ENCODE measurements at places on chromosomes 16 and 17.

- DNase-seq = no peak
Measured at GRCh38 chr16:88649195-88649923, 1.5 kb downstream of the CYBA start.

- no peak for DNase-seq
Measured at GRCh38 chr17:66898536-66898935, 63.6 kb downstream of the CACNG5 start.

DNA sequence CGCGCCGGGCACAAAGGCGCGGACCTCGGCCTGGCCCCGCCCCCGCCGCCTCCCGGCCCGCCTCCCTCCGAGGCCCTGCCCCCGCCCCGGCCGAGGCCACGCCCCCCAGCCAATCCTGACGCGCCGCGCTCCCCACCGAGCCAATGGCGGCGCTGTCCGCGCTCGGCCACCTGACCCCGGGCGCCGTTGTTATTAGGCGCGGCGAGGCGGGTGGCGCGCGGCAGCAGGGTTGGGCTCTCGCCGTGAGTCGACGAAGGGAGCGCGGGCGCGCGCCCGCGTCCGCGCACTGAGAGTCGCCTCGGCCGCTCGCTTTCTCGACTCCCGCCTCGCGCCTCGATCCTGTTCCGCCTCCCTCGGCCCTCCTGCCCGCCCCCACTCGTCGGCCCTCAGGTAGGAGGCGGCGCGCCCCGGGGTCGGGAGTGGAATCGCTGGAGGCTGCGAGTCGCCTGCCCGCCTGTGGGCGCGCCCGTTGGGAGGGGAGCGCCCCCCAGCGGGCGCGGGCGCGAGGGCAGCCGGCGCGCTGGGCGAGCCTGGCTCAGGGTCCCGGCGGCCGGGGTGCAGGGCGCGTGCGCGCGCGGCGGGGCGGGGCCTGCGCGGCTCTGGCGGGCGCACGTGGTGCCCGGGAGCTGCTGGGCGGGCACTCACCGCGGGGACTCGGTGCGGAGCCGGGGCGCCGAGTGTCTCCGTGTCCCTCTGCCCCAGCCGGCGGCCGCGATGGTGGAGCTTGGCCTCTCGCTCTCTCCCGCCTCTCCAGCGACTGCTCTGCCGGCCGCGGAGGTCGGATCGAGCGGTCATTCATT, 405 bp upstream of the CBLN1 start:
- DNase-seq = peak; percentile 97

DNA sequence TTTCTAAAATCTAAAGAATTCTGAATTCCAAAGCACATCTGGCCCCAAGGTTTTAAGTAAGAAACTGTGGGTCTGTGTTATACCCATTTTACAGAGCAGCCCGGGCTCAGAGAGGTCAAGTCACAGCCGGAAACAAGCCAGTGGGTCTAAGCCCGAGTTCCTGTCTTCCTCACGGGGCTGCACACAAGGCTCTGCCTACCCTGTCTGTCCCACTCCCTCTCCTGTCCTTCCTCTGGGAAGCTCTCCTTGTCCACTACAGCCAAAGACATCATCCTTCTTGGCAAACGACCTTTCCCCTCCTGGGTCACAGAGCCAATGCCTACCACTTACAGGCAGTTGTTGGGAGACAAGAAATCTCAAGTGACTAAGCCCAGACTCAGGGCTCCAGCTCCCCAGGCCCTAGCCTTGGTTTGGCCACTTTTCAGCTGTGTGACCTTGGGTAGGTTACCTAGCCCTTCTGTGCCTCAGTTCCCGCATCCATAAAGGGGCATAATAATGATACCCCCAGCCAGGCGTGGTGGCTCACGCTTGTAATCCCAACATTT, 55.6 kb upstream of the MAP3K14 start:
- no peak for DNase-seq

- no peak for DNase-seq
Measured at GRCh38 chr16:85036236-85037049, 8.8 kb downstream of the KIAA0513 start.

DNA sequence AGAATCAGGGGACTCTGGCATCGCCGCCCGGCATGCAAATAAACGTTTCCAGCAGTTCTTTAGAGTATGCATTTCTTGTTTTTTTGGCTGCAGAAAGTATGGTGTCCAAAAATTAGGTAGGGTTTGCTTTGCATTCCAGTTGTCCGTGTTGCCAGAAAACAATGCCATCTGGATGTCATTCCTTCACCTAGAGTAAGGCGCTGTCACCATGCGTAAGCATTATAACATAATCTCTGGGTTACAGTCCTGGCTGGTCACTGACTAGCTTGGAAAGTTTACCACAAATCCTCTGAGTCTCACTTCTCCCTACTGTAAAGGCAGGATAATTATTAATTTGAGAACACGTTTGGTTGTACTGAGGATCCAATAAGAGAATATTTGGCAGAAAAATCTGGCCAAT, 457.7 kb downstream of the XYLT1 start:
- DNase-seq = no peak
